ENCODE measurements at places on chromosomes 11 and 22. TPM values are rescaled to one million over a fixed set of nuclear protein-coding genes. Genes with fewer than 3 reads are reported as not detected.

Gene ARHGEF17
- polyA plus RNA-seq: 5.1 TPM

DNA sequence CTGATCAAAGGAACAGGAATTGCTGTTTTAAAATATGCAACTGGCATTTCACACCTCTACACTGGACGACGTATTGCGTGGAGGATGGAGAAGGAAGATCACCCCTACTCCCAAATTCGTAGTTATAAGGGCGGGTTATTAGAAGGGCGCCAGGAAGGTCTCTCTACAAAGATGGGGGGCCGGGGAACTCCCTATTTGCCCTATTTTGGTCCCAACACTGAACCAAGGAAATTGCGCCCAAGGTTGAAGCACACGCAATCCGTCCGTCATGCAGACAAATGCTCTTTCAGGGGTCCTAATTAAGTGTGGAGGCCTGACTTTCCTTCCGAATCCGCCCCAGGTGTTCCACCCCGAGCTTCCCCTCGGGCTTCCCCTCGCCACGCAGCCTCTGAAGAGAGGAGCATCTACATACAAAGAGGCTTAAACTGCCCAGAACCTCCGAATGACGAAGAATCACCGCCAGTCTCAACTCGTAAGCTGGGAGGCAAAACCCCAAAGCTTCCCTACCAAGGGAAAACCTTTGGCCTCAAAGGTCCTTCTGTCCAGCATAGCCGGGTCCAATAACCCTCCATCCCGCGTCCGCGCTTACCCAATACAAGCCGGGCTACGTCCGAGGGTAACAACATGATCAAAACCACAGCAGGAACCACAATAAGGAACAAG, 396 bp downstream of the NPAT start:
- DNase-seq: no peak

Gene FREY1
- 0.32 TPM for polyA plus RNA-seq

GRCh38 chr11:26186389-26186788, 145.5 kb upstream of the ANO3 start:
- DNase-seq: no peak

Gene HOATZ
- not detected for polyA plus RNA-seq

- no peak for DNase-seq
Measured at GRCh38 chr11:64834031-64834722, 10.3 kb downstream of the CDC42BPG start.

- no peak for DNase-seq
Measured at GRCh38 chr11:121235057-121235456, 57.5 kb upstream of the SC5D start.
